ENCODE measurements at places on chromosomes 7 and 10.

DNA sequence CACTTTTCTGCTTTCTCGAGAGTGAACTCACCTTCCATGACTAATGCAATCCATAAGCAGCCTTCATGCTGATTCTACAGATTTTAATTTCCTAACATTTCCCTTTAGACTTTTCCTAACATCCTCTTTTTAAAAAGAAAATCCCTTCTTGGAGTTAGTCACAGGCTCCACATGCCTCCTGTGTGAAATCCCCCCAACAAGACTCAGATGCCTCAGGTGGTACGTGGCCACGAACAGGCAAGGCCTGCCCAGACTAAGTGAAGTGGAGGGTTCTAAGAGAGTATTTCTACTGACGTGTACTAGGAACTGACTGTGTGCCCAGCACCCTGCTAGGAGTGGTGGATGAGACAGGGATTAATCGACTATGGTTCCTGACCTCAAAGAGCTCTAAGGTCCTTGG is 125.9 kb upstream of the HPS1 start:
- DNase-seq: no peak

DNA sequence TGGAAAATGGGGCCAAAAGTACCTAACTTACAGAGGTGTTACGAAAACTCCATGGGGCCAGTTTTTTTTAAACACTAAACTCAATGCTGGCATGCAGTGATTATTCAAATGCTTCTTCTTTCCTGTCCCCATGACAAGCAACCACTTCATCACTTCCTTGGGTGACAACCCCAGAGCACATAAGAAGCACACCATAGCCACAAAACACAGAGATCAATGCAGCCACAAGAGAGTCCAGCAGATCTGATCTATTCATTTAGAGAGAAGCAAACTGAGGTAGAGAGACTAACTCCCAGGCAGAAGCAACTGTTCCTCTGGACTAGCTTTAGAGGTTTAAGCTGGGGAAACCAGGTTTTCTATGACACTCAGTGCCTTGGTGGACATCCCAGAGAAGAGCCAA is 180.0 kb downstream of the GRID1 start:
- no peak for DNase-seq

DNA sequence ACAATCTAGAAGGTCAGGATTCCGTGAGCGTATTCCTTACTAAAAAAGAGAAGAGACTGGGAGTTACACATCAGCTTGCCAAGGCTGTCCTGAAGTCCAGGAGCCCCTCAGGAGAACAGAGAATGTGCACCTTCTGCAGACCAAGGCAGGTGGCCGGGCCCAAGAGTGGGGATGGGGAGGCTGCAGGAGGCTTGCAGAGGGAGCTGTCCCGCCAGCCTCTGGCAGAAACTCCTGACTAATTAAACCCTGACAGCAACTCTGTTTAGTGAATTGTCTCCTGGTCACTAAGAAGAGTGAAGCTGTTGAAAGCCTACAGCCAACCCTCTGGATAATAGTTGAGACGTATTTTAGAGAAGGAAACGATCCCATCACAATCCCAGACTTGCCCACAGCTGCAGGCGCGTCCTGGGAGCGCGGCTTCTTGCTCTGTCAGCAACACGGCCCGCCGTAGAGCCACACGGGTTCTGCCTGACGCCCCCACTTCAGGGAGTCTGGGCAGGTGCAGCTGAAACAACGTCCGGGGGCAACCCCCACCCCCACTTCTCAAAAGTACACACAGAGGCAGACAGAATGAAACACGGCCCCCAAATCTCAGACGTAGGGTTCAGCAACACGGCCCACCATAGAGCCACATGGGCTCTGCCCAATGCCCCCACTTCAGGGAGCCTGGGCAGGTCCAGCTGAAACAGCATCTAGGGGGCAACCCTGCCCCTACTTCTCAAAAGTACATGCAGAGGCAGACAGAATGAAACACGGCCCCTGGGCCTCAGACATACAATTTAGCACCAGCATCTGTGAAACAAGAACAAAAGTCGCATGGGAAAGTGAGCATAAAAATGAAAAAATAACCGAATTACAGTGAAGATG is 45.2 kb downstream of the DIP2C start:
- no peak for DNase-seq

- no peak for DNase-seq
Observed at GRCh38 chr10:75982611-75983369, 551.4 kb downstream of the LRMDA start.

DNA sequence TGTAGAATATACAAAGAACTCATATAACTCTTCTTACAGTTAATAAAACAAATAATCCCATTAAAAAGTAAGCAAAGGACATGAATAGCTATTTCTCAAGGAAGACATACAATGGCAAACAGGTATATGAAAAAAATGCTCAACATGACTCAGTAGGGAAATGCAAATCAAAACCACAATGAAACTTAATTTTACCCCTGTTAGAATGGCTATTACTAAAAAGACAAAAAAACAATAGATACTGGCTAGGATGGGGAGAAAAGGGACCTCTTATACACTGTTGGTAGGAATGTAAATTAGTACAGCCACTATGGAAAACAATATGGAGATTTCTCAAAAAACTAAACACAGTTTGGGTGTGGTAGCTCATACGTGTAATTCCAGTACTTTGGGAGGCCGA is 37.8 kb downstream of the HERPUD2 start:
- no peak for DNase-seq

DNA sequence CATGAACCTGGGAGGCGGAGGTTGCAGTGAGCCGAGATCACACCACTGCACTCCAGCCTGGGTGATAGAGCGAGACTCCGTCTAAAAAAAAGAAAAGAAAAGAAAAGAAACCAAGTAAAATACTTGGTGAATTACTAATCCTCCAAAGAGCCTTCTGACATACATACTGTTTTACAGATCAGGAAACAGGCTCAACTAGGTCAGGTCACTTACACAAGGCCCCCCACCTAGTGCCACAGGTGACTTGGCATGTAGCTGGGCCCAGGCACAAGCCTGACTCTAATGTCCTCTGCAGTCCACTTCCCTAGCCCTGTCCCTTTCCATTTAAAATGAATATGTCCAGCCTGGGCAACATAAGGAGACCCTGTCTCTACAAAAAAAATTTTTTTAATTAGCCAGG is 157.0 kb downstream of the TPST1 start:
- DNase-seq: no peak

DNA sequence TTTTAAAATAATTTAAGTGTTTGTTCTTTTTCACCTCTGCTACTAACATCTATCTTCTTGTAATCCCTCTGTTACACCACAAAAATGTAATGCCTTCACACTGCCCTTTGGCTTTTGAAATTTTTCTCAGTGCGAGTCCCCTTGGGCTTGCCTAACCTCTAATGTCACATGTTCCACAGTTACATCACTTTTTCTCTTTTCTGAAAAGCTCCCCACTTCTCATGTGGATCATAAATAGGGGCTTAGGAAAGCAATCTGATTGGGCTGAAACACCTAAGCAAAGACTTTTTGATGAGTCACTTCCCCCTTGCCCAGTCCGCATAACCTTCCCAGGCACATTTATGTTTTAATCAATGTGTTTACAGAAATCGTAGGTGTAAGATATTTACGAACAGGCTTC is 288.2 kb downstream of the IPMK start:
- DNase-seq: no peak

DNA sequence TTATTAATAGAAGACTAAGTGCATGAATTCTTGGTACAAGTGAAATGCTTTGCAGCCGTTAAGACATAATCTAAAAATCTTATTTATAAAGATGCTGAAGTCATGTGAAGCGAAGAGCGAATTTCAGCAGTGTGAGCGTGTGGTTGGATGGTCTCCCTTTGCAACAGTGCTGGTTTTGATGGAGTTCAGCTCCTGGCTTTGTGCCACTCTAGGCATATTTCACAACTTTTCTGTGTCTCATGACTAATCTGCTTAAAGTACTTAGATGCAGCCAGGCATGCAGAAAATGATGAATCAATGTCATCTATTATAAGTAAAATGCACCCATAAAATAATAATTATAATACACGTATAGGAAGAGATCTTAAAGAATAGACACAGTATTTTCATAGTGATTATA is 107.2 kb upstream of the TCERG1L start:
- no peak for DNase-seq

DNA sequence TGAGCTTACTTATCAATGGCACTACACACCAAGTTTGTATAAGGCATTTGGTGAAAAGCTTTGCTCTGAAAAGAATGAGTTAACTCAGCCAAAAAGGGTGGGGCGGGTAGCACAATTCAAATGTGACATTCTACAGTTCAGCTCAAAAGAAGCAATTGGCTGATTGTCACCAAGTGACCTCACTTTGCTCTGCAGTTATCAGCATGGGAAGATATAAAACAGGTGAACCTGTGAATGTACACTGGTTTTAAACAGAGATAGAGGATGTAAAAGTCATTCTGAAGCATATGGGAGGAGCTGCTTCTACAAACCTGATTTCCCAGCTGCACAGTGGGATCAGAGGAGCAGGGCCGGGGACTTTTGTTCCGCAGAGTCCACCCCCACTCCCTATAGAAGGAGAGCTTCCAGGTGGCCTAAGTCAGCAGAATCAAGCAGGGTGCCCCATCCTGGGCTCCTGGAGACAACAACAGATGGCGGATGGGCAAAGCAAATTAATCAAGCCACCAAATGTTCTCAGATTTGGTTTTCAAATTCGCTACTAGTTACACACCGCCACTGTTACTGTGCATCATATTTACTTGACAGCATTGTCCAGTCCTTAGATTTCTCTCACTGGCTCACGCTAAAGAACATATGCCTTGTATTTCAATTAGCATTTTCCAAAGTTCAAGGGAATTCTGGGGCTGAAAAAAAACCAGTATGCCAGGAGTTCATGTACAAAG is 27.5 kb upstream of the NPVF start:
- DNase-seq: no peak

DNA sequence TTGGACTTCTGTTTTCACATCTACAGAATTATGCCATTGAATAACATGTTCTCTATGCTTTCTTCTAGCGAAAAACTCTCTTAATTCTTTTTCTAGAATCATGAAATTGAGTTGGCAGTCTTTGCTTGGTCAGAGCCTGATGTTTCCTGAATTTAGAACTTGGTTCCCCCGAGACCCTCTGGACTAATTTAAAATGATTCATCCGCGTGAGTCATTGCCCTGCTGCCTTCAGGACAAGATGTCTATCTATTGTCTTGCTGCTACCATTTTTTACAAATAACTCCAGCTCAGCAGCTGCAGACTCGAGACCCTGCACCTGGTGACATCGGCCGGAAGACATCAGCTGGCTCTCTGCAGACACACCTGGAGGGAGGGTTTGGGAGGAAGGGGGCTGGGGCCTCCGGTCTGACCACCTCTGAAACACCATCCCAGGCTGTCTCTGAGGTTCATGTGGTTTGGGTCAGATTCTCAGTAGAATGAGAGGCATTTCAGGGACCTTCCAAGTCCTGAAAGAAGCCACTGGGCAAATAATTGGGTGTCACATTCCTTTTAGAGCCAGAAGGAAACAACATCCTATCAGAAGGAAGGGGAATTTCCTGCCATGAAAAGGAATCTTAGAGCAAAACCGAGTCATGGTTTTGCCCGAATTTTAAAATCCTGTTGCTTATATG is 20.9 kb upstream of the KLF6 start:
- no peak for DNase-seq

GRCh38 chr10:71694039-71694501 is 25.5 kb downstream of the C10orf105 start:
- no peak for DNase-seq

GRCh38 chr7:69816501-69816900 is 218.2 kb downstream of the AUTS2 start:
- no peak for DNase-seq

DNA sequence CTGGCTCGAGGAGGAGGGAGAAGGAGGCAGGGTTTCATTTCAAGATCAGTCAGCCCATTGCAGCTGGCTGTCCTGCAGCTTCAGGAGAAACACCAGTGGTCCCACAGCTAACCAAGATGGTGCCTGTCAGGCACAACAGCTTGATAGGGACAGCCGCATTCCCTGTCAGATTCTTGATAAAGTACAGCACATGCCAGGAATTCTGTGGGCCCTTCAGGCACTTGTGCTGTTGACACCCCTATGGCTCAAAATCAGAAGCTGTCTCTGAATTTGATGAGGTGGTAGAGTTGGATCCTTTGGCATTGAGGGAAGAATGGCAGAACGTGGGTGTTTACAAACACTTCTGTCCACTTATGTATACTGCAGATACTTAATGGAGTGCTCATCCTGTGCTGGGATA is 354.3 kb downstream of the KCNMA1 start:
- no peak for DNase-seq

- no peak for DNase-seq
Observed at GRCh38 chr10:103145046-103145445, 48.0 kb downstream of the NT5C2 start.

- DNase-seq: no peak
Observed at GRCh38 chr10:79245539-79246208, 101.6 kb upstream of the PPIF start.

GRCh38 chr10:37754538-37755323 is 102.7 kb downstream of the ZNF248 start:
- no peak for DNase-seq

DNA sequence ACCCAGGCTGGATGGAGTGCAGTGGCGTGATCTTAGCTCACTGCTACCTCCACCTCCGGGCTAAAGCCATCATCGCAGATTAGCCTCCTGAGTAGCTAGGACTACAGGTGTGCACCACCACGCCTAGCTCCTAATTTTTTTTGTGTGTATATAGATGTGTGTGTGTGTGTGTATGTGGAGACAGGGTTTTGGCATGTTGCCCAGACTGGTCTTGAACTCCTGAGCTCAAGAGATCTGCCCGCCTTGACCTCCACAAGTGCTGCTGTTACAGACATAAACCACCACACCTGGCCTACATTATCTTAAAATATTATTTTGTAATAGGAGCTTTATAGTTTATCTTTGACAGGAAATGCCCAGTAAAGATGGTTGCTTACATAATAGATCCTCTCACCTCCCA is 25.0 kb downstream of the FOXP2 start:
- DNase-seq: no peak

- DNase-seq: no peak
Observed at GRCh38 chr7:87480386-87480785, 4.9 kb upstream of the ABCB4 start.

DNA sequence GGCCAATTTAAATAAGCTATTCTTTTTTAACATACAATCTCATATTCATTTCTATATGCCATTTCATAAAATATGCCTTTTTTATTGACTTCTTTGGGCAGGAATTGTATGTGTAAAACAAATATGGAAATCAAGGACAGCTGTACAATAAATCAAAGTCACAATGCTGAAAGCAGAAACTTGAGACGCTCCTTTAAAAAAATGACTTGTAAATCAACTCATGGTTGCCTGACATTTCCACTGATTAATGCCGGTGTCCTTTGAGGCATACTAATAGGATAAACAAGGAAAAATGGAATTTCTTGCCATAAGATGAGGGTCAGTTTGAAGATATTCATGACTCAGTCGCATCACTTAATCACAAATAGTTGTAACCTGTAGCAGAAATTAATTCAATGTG is 247.4 kb upstream of the TEX47 start:
- DNase-seq: no peak

Measured in stimulated activated CD4-positive, alpha-beta T cell treated with anti-CD3 and anti-CD28 coated beads, Interleukin-1b, Interleukin-23, amount 100 ng/mL, for 1 hour (primary cell).